Suppressor macrophage treated with lipopolysaccharide for 1 hour (primary cell): ENCODE measurements at places on chromosomes 1 and 21.

DNA sequence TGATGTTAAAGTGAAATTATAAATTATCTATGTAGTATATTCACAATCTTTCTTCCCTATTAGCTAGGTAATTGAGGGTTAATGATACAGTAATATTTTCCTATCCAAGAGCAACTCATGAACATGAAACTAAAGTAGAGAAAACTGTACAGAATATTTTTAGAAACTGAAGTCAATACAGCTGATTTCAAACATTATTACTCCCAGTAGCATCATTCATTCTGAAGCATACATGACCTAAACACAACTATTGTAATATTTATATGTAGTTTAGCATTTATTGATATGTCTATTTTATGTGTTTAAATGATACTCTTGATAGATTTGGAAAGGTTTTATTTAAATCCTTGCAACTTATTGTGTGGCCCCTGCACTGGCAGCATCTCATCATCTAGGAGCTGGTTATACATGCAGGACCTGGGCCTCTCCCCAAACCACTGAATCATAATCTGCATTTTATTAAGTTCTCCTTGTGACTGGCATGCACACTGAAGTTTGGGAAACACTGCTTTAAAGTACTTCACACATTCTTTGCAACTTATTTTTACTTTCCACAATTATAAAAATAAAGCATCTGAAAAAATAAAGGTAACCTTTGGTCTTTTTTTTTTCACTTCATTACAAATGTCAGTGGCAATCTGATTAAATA, 199.9 kb downstream of the LRRC40 start:
- DNase-seq: no peak

- no peak for DNase-seq
Observed at GRCh38 chr1:14725695-14726094, 127.2 kb downstream of the KAZN start.

- no peak for DNase-seq
Observed at GRCh38 chr1:104636581-104636980, 886.9 kb downstream of the AMY1C start.

GRCh38 chr1:5937373-5937857, 54.8 kb downstream of the NPHP4 start:
- DNase-seq: no peak

- DNase-seq: no peak
Observed at GRCh38 chr1:247865416-247865815, 8.4 kb downstream of the TRIM58 start.

GRCh38 chr1:227411066-227411465, 92.8 kb upstream of the CDC42BPA start:
- no peak for DNase-seq

DNA sequence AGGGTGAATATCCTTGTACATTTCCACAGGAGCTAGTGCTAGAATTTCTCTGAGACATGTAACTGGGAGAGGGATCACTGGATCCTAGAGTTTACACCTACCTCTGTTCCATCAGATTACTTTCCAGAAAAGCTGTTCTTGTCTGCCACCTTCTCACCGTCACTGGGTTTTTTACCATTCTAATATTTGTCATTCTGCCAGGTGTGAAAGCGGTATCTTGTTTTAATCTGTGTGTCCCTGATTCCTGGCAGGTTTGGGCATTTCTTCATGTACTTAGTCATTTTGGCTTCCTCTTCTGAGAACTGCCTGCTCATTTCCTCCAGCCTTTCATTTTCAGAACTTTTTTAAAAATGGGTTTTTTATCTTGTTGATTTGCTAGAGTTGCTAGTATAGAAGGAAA, 5.1 kb downstream of the PMF1 start:
- peak; percentile 69 for DNase-seq

- no peak for DNase-seq
Observed at GRCh38 chr21:20276377-20276776, 721.8 kb upstream of the NCAM2 start.

- no peak for DNase-seq
Observed at GRCh38 chr1:39827201-39827600, 38.5 kb upstream of the BMP8B start.

DNA sequence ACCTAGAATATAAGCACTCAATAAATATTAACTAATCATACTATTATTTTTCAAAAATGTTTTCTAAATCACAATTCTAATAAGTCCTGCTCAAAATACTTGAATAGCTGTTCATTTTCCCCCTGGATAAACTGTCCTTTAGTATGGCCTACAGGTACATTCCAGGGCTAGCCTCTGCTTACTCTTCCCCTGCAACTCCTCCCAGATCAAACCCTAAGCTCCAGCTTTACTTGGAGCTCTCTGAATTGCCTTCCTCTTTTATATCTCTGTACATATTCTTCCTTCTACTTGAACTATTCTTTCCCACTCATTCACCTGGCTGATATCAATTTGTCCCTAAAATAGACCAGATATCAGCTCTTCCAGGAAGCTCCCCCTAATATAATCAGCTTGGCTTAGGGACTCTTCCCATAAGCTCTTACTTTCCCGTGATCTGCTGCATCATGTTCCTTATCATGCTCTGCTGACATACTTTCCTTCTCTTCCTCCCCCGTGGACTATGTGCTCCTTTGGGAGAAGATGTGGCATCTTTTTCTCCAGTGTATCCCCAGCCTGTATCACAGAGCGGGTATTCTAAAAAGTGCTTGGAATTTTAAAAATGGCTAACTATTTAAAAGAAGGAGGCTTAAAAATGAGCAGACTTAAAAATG, 43.1 kb upstream of the PIGC start:
- DNase-seq: no peak

DNA sequence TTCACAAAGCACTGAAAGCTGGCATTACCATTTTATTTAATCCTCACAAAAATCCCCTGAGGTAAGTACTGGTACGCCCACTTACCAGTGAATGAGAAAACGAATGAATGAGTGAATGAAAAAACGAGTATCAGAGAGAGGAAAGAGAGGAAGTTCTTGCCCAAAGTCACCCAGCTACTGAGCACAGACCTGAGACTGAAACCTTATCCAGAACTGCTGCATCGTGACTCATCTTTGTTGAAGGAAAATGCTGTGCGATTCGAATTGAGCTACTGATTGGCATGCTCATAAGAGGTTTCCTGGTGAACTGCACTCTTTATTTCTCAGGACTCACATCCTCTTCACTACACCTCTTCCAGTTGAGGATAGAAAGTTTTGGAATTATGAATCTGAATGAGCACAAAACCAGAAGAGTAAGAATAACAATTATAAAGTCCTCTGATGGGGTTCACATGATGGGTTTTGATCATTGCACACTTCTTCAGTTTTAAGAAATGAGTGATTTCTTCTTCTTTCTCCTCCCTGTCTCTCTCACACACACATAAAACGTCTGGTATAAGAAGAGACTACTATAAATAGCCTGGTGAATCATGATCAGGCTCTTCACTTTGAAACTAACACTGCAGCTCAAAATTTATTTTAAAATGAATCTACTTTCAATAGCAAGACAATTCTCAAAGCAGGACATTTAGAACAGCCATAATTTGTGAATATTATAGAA, 32.1 kb downstream of the IL12RB2 start:
- DNase-seq: peak; percentile 51

- no peak for DNase-seq
Observed at GRCh38 chr1:8519167-8519566, 201.3 kb downstream of the SLC45A1 start.

DNA sequence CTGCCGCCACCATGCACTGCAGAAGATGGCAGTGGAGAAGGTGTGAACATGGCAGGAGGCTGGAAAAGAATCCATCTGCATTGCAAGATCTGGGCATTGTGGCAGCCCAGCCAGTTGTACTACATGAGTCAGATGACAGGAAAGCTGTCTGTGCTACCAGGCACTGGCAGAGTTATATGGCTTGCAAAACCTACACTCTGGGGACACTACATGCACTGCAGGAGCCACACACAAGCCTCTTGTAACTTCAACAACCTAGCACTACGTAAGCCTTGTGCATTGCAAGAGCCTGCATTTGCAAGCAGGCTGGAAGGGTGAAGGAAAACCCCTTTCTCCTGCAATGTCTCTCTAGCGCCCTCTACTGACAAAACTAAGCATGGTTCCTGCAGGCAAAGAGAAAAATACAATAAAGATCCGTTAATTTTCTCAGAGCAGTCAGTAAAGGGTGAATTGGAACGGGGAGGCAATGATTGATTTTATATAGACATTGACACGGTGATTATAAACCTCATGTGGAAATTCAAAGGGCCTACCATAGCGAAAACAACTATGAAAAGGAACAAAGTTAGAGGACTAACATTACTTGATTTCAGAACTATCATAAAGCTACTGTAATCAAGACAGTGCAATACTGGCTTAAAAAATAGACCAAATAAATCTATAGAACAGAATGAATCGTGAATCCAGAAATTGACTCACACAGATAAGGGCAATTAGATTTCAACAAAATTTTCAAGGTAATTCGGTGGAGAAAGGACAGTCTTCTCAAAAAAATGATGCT, 26.2 kb upstream of the DYNLT5 start:
- DNase-seq: peak; percentile 89

- no peak for DNase-seq
Observed at GRCh38 chr1:192350356-192350755, 33.6 kb downstream of the RGS21 start.

GRCh38 chr1:236143104-236143948, 987 bp downstream of the GPR137B start:
- peak; percentile 79 for DNase-seq

DNA sequence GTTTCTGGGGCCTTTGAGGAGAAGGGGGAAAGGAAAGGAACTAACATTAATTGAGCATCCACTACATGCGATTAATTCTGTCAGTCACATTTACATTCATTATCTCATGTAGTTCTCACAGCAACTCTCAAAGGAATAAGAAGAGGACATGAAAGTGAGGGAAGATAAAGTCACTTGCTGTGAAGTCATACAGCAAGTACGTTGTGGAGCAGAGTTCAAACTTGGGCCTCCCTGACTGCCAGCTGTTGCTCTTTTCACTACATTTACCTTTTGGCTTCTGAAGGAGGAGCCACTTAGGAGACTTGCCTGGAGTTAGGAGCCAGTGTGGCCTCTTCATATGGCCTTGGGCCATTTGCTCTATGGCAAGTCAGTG, 6.2 kb downstream of the ZNF691 start:
- DNase-seq: no peak

DNA sequence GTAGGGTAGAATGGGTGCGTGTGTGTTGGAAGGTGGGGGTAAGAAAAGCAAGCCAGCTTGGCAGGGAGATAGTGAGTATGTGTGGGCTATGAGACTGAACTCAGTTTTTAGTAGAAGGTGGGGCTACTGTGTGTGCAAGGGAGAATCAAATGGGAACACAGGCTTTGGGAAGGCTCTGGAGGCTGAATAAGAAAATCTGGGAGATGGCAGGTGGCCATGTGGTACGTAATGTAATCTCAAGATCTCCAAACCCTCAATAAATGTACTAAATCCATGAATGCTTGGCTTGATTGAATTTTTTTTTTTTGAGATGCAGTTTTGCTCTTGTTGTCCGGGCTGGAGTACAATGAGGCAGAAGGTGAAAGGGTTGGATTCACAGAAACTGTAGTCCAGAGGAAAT, 3.5 kb upstream of the ZSCAN20 start:
- DNase-seq: no peak
